Activated T-helper 2 cell treated with anti-CD3 and anti-CD28 coated beads, Interferon-gamma antibody, Interleukin-2, Interleukin-4, amounts not matched to agents 10 μg/mL and 5 μg/mL and 100 μg/mL, durations not matched to agents 14 hours and 24 hours and 36 hours (primary cell): ENCODE measurements at places on chromosomes 16 and 17. TPM values are rescaled to one million over a fixed set of nuclear protein-coding genes. Genes with fewer than 3 reads are reported as not detected.
A peak's percentile ranks its signal among the peaks of the same experiment; 100 is the strongest.

- H3K4me1 ChIP-seq, result peaks cover 35% of the 10 kb centered on the region
- H3K4me3 ChIP-seq, result no peak overlapping the region
Measured at GRCh38 chr17:67388986-67389385, 11.9 kb downstream of the PITPNC1 start.

GRCh38 chr17:49787884-49788477, 500 bp upstream of the KAT7 start:
- H3K4me3 ChIP-seq, result peak overlapping the region; percentile 91
- peaks cover 37% of the 10 kb centered on the region for H3K36me3 ChIP-seq
- peaks cover 27% of the 10 kb centered on the region for H3K4me1 ChIP-seq
- H3K27ac ChIP-seq, result peak overlapping the region; percentile 97
- DNase-seq, result no peak

The EFCAB5 gene
- total RNA-seq, result 0.64 and 0.94 TPM in 2 replicates

The UNC13D gene
- total RNA-seq, result 165 and 175 TPM in 2 replicates

DNA sequence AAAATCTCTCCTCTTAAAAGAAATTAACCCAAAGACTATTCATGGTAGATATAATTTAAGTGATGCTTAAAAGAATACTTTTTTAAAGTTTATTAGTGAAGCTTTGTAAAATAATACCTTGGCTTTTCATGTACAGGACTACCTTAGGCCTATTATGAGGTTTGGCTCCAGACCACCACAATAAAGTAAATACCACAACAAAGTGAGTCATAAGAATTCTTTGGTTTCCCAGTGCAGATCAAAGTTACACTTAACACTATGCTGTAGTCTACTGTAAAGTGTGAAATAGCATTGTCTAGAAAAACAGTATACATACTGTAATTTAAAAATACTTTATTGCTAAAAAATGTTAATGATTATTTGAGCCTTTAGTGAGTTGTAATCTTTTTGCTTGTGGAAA, 31.7 kb downstream of the CLTC start:
- H3K27ac ChIP-seq, result no peak overlapping the region
- H3K36me3 ChIP-seq, result peaks cover 91% of the 10 kb centered on the region
- H3K27me3 ChIP-seq, result no peaks in the 10 kb centered on the region
- no peak for DNase-seq
- H3K4me1 ChIP-seq, result peaks cover 31% of the 10 kb centered on the region

DNA sequence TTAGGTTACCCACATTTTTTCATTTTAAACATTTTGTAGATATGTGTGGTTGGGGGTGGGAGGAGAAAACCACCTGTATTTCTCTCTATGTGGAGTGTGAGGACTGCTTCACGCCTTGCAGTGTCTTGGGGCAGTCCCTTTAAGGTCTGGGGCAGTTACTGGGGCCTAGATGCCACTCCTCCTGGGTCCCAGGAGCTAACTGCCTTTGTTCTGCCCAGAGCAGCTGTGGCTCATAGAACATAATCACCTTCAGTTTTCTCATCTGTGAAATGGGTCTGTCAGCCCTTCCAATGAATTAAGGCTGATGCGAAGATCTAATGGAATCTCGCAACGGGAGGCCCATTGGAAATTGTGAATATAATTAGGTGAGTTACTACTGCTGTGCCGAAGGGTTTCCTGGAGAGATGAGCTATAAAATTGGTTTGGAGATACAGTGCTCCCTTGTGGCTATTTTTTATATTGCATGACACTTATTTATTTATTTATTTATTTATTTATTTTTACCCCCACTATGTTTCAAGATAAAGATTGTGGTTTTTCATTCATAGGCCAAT, 22.9 kb downstream of the DHRS7C start:
- no peak overlapping the region for H3K27ac ChIP-seq
- DNase-seq, result no peak
- no peaks in the 10 kb centered on the region for H3K27me3 ChIP-seq
- no peaks in the 10 kb centered on the region for H3K36me3 ChIP-seq
- peaks cover 4% of the 10 kb centered on the region for H3K4me1 ChIP-seq

The CHRNE gene
- total RNA-seq, result 0.32 and 0.44 TPM in 2 replicates

DNA sequence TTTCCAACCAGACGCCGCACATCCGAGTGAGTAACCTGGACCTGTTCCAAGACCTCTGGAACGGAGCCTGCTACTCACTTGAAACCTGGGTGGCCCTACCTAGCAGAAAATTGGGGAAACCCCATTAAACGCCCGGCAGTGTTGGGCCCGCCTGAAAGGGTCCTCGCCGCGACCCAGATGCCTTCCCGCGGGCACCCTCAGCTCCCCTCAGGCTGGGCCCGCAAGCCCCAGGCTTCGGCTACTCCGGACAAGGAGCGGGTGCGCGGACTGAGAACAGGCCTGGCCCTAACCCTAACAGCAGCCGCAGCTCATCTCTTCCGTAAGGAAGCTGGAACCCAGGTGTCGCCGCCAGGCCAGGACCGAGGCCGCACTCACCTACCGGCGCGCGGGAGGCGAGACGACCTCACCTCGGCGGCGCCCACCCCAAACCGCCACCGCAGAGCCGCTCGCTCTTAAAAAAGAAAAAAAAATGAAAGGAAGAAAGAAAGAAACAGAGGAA, 344 bp downstream of the PSME3IP1 start:
- H3K27ac ChIP-seq, result peak overlapping the region; percentile 96
- H3K36me3 ChIP-seq, result peaks cover 20% of the 10 kb centered on the region
- H3K4me1 ChIP-seq, result peaks cover 36% of the 10 kb centered on the region
- DNase-seq, result no peak
- H3K4me3 ChIP-seq, result peak overlapping the region; percentile 98
- no peaks in the 10 kb centered on the region for H3K27me3 ChIP-seq

The NPIPB9 gene
- 3.1 and 4.0 TPM in 2 replicates for total RNA-seq

- peaks cover 19% of the 10 kb centered on the region for H3K27me3 ChIP-seq
- no peaks in the 10 kb centered on the region for H3K36me3 ChIP-seq
- H3K4me3 ChIP-seq, result no peak overlapping the region
- no peak overlapping the region for H3K27ac ChIP-seq
Measured at GRCh38 chr17:77286641-77287431, 146.1 kb downstream of the SEC14L1 start.

- H3K4me1 ChIP-seq, result peaks cover 15% of the 10 kb centered on the region
- no peaks in the 10 kb centered on the region for H3K27me3 ChIP-seq
- no peak overlapping the region for H3K27ac ChIP-seq
- DNase-seq, result no peak
Measured at GRCh38 chr17:7396147-7396546, 1.8 kb upstream of the PLSCR3 start.

DNA sequence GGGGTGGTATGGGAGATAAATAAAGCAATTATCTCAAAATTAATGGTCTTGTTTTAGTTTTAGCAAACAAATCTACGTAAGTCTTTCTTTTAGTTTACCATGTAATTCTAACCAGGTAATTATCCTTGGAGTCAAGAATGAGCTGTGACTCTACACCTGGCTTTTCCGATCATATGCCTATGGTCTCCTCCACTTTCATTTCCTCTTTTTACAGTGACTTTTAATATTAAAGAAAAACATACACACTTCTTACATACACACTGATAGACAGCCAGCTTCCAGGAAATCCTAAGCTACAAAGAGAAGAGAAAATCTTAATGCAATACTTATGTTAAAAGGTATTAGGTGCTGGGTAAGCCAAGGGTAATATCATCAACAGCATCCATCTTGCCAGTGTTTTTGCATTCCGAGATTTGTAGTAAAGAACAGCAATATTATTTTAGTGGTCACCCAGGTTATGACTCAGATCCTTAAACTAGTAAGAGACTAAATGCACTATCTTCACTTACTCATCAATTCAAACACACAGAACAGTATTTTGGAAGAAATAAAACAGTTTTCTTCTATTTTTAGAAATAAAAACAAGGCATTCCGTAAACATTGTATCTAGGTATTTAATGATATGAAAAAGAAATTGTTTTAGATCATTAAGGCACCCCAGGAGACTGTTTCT, 4.4 kb upstream of the IRX5 start:
- H3K27ac ChIP-seq, result no peak overlapping the region
- H3K4me1 ChIP-seq, result peaks cover 20% of the 10 kb centered on the region
- DNase-seq, result no peak

DNA sequence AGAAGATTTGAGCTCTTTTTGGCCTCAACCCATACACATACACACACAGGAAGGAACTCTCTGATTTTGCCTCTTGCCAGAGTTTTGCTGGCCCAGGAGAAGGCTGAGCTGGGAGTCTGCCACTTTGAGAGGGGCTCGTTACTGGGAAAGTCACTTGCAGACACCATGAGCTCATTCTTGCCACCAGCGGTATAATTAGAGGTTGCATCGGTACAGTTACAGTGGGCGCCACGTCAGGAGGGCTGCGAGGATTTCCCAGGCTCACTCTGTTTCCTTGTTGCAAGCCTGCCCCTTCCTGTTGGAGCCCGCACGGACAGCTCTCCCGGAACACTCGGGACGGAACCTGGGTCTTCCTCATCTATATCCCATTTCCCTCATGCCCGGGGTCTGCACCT, 3.1 kb upstream of the SDK2 start:
- H3K27ac ChIP-seq, result no peak overlapping the region
- no peaks in the 10 kb centered on the region for H3K36me3 ChIP-seq
- peaks cover 61% of the 10 kb centered on the region for H3K27me3 ChIP-seq
- DNase-seq, result no peak

The MYLK3 gene
- 0.25 and 0.32 TPM in 2 replicates for total RNA-seq

- peaks cover 72% of the 10 kb centered on the region for H3K4me1 ChIP-seq
- no peak for DNase-seq
- no peaks in the 10 kb centered on the region for H3K27me3 ChIP-seq
- no peak overlapping the region for H3K4me3 ChIP-seq
Measured at GRCh38 chr17:28045304-28045703, 2.8 kb downstream of the NLK start.

DNA sequence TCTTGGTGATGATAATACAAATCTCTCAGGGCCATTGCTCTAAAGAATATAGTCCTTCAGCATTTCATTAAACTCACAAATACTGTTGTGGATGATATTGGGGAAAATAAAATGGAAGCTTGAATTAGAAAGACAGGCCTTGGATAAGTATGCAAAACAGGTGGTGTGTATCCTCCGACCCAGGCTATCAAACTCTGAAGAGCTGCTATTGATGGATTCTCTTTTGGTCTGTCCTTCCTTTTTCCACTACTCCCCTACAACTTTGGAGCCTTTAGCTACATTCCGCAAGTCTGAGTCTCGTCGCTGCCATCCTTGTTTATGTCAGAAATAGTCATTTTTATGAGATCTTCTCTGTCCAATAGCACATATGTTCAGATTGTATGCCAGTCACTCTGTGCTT, 351.6 kb downstream of the KCNJ2 start:
- no peaks in the 10 kb centered on the region for H3K4me1 ChIP-seq
- H3K27ac ChIP-seq, result no peak overlapping the region
- H3K27me3 ChIP-seq, result no peaks in the 10 kb centered on the region

- DNase-seq, result no peak
- H3K27me3 ChIP-seq, result no peaks in the 10 kb centered on the region
- no peak overlapping the region for H3K27ac ChIP-seq
- peaks cover 4% of the 10 kb centered on the region for H3K4me1 ChIP-seq
- no peaks in the 10 kb centered on the region for H3K36me3 ChIP-seq
- no peak overlapping the region for H3K4me3 ChIP-seq
Measured at GRCh38 chr16:14511800-14512135, 118.3 kb downstream of the PARN start.

DNA sequence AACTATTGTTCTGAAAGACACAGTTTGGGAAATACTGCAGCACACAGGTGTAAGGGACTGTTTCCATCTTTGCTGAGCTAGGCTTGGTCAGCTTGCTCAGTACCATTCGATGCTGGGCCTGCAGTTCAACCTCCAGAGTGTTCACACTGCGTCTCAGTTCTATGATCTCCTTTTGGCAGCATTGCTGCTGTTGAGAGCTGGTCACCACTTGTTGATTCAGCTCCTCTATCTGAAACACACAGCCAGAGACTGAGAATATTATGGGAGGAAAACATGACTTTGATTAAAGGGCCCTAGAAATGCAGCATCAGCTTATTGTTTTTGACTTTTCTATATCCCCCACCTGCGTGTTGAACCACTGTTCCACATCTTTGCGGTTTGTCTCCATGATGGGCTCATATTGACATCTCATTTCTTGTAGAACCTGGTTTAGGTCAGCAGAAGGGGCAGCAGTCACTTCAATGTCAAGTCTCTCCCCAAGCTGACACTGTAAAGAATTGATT, 4.6 kb downstream of the KRT39 start:
- no peaks in the 10 kb centered on the region for H3K36me3 ChIP-seq
- H3K4me3 ChIP-seq, result no peak overlapping the region
- DNase-seq, result no peak
- peaks cover 5% of the 10 kb centered on the region for H3K27me3 ChIP-seq

- H3K4me3 ChIP-seq, result no peak overlapping the region
- no peak overlapping the region for H3K27ac ChIP-seq
- H3K36me3 ChIP-seq, result peaks cover 27% of the 10 kb centered on the region
- peaks cover 9% of the 10 kb centered on the region for H3K4me1 ChIP-seq
- DNase-seq, result no peak
Measured at GRCh38 chr17:63644846-63645245, 22.6 kb downstream of the MAP3K3 start.

DNA sequence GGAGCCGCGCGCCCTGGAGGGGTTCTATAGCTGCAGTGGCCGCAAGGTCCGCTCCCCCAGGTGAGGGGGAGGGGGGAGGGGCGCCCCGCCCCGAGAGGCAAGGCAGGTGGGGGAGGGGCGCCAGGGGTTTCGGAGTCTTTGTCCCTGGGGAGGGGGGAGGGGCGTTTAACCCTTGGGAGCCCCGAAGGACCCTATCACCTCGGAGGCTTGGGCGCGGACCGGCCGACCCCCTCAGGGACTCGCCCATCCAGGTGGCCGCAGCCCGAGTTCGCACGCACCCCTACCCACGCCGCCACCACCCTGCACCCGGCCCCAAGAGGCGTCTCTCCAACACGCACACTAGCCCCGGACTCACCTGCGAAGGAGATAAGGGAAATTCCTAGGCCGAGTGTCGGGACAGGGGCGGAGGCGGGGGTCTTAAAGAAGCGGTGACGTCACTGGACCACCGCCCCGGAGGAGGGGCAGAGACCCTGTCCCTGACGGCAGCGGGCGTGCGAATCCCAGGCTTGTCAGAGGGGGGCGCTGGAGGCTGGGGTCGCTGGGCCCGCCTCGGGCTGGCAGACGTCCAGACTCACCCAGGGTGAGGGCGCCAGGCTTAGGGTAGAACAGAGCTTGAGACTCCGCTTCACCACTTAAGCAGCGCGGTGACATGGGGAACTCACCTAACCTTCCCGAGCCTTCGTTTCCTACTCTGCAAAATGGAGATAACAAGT, at the start of gene CLDN6:
CLDN6 (minus strand) TSS at position 390 of the 713 bp plus-strand sequence. CDS start 2,162 bp downstream, outside the sequence.
- H3K4me1 ChIP-seq, result peaks cover 24% of the 10 kb centered on the region
- H3K36me3 ChIP-seq, result no peaks in the 10 kb centered on the region
- DNase-seq, result no peak
- no peak within 1 kb of the TSS for H3K4me3 ChIP-seq
- no peak within 1 kb of the TSS for H3K27ac ChIP-seq

The GAST gene
- not detected in 2 replicates for total RNA-seq

The FASN gene
- total RNA-seq, result 387 and 409 TPM in 2 replicates

GRCh38 chr16:57282510-57283213, 1.8 kb downstream of the PLLP start:
- DNase-seq, result no peak
- no peak overlapping the region for H3K27ac ChIP-seq
- H3K4me1 ChIP-seq, result peaks cover 33% of the 10 kb centered on the region
- H3K4me3 ChIP-seq, result no peak overlapping the region
- H3K36me3 ChIP-seq, result no peaks in the 10 kb centered on the region
